Activated CD4-positive, alpha-beta T cell treated with anti-CD3 and anti-CD28 coated beads, Interleukin-2, amount 10 ng/mL, durations not matched to agents 7 days and 5 days (primary cell): ENCODE measurements at places on chromosomes 12 and 14. TPM values are rescaled to one million over a fixed set of nuclear protein-coding genes. Genes with fewer than 3 reads are reported as not detected.

The ATF7 gene
- 28.6 TPM for total RNA-seq

The CHPT1 gene
- total RNA-seq, result 11.8 TPM

The AQP6 gene
- total RNA-seq, result not detected

The MAP3K9 gene
- total RNA-seq, result 4.8 TPM

The GPR68 gene
- 32.7 TPM for total RNA-seq

The RHOJ gene
- not detected for total RNA-seq

The PSMC6 gene
- 85.5 TPM for total RNA-seq

The LRP1 gene
- 0.94 TPM for total RNA-seq

The HSP90B1 gene
- 316 TPM for total RNA-seq

The KRT79 gene
- not detected for total RNA-seq

The KRT85 gene
- total RNA-seq, result not detected

The TXNDC16 gene
- total RNA-seq, result 12.0 TPM

The KCNA5 gene
- not detected for total RNA-seq

The TAS2R14 gene
- 2.9 TPM for total RNA-seq

The TPI1 gene
- total RNA-seq, result 918 TPM

The GDF11 gene
- 9.7 TPM for total RNA-seq

The SERPINA12 gene
- total RNA-seq, result not detected

The KRT7 gene
- total RNA-seq, result 2.5 TPM

The CRACR2A gene
- 39.5 TPM for total RNA-seq

The LALBA gene
- not detected for total RNA-seq

The PDE3A gene
- not detected for total RNA-seq

The EGLN3 gene
- 18.2 TPM for total RNA-seq
